ENCODE measurements at places on chromosomes 6 and 20.

DNA sequence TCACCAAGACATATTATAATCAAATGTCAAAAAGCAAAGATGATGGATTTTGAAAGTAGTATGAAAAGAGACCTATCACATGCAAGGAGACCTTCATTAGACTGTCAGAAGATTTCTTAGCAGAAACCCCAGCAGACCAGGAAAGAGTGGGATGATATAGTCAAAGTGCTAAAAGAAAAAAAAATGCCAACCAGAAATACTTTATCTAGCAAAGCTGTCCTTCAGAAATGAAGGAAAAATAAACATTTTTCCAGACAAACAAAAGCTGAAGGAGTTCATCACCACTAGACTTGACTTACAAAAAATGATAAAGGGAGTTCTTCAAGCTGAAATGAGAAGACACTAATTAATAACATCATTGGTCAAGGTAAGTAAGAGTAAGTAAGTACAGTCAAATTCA lies 251.2 kb upstream of the SASH1 start:
- no peak for DNase-seq

DNA sequence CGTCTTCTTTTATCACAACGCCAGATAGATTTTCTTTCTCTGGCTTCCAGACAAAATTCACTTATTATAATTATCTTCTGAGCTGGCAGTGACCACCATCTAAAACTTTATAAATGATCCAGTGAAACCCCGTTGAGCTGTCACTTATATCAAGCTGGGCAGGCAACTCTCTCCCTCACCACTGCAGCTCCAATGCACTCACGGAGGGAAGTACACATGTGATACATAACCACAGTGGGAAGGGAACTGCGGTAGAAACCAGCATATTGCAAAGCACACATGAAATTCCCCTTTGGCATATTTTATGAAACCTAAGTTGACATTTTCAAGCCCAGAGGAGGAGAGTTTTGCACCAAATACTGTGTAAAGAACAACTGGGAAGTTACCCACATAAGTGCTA lies 536.9 kb downstream of the HACE1 start:
- DNase-seq: no peak

GRCh38 chr6:29980511-29980910 lies 38.2 kb downstream of the HLA-A start:
- DNase-seq: no peak

DNA sequence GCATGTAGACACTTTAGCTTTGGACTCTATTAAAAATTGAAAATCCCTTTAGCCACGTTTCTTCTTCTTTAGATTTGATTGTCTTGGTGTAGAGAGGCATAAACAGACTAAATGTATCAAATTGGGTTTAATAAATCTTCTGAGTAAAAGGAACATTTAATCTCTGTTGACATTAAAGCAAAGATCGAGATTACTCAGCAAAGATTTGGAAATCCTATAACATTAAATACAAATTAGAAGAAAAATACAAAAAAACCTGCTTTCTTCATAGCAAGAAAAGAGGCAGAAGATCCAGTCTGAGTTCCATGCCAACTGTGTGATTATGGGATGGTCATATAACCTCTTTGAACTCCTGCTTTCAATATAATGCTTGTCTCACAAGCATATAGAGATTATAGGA lies 172.3 kb downstream of the GJA1 start:
- DNase-seq: no peak

- DNase-seq: no peak
Measured at GRCh38 chr6:158539413-158539812, 20.5 kb upstream of the TMEM181 start.

- no peak for DNase-seq
Measured at GRCh38 chr6:1912731-1913130, 303.0 kb downstream of the FOXC1 start.

DNA sequence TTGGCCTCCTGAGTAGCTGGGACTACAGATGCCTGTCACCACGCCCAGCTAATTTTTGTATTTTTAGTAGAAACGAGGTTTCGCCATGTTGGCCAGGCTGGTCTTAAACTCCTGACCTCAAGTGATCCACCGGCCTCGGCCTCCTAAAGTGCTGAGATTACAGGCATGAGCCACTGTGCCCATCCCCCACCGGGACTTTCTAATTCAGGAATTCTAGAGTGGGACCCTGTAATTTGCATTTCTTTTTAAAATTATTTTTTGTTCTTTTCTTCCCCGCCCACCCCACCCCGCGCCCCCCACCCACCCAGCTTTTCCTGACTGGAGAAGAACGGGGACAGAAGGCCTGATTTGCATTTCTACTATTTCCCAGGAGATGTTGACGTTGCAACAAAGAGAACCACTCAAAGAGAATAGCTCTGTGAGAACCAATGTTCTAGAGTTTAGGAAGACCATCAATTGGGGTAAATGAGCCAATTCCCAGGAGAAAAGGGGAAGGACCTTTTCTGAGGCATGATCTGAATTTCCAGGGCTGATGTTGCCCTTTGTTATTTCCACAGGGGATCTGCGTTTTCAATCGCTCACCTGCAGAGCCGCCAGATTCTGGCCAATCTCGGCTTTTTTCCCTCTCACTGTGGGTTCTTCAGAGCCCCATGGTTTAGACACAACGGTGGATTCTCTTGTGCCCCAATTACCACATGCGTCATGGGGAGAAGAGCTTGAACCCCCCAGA lies 33.2 kb upstream of the TFAP2C start:
- no peak for DNase-seq

DNA sequence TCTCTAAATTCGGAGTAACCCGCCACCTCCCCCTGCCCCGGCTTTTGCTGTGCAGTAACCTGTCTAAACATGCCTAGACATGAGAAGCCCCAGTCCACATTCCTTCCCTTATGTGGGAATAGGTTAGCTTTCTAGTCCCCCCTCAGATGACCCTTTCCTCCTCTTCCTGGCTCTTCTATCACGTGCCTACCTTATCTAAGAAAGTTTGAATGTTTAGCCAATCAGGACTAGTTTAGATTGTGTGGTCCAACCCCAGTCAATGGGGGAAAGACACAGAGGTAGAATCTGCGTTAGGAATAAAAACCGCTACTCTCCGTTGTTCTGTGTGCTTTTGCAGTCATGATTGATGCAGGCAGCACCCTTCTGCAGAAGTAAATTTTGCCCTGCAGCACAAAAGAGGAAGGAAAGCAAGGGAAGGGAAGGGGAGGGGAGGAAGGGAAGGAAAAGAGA lies 69.0 kb upstream of the CD93 start:
- DNase-seq: no peak

DNA sequence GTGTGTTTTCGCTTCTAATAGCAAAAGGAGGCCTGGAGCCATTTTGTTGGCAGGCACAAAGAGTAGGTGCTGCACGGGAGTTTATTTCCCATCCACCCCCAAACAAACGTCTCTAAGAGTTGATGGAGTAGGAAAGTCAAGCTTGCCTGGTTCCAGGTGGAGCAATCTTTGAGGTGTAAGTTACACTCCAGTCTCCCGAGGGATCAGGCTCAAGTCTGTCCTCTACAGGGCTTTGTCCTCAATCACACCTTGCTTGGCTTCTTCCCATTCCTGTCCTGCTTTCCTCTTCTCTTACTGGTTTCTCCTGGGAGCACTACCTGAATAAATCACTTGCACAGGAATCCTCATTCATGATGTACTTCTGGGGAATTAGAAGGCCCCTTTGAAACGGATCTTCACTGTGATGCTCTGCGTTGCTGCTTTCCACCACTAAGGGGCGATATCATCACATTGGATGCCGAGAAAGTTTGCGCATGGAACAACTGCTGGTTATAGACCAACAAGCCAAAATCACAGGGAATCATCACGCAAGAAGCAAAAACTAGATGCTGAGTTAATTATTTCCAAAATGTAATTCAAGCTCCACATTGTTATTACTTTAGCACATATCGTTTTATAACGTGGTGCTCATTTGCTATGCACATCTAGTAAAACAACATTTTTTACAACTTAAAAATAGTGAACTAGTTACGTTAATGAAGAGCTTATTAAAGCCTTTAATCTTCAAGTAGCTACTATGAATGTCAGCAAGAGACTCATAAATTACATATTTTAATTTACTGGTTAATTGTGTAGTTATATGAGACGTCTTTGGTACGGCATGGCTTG lies 156.8 kb downstream of the DNAH8 start:
- DNase-seq: no peak

DNA sequence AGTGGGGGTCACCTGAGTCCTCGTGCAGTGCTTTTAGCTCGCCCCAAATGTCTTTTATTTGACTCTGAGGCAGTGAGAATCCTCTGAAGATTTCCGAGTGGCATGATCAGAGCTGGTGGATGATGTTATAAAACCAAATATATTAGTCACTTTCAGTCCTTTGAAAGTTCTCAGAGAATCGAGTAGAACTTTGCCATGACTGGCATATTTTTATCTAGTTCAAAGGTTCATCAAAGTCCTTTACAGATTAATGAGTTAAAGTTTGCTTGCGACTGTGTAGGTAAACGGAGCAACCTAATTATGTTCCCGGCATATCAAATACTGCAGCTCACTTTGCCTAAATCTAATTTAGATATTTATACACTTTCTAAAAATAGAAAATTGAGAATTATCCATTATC lies 498.5 kb upstream of the NOX3 start:
- no peak for DNase-seq

GRCh38 chr20:4119854-4120209 lies 104.5 kb upstream of the RNF24 start:
- DNase-seq: no peak

DNA sequence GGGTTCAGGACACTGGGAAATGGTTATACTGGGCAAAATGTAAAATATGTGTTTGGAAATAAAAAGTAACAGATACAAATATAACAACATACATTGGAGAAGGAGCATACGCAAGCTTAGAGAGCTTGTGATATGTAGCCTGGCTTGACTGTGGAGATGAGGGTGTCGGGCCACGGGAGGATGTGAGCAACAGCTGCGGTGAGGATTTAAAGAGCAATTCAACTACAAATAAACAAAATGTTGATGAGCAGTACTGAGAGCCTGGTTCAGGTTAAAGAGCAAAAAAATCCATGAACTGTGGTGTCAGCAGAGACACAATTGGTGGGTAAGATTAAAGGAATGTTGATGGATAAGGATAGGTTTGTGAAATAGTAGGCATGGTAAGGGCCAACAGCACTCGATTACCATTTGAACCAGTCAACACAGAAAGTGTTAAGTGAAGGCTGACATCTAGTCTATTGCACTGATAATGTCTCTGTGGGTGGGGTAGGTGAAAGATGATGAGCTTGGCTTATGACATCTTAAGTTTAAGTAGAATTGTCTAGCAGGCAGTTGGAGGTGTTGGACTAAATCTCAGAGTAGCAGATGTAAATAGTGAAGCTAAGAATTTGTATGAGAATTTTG lies 723.2 kb downstream of the EPM2A start:
- DNase-seq: no peak

DNA sequence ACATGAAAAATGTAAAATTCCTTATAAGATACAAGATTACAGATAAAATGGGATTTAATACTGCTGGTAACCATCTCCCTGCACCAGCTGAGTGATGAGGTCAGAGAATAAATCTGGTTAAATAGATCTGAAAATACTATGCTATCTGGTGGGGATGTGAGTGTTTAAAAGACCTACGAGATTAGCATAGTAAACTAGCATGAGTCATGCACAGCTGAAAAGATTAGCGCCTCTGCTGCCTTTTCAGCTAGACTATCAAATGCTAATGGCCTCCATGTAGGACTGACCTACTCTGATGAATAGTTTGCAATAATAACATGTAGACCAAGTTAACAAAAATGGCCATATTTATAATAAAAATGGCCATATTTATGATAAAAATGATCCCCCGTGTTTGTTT lies 553.3 kb downstream of the C6orf118 start:
- DNase-seq: no peak

GRCh38 chr6:128208078-128208477 lies 307.2 kb upstream of the THEMIS start:
- DNase-seq: no peak

- no peak for DNase-seq
Measured at GRCh38 chr6:137692806-137693205, 174.3 kb upstream of the TNFAIP3 start.

DNA sequence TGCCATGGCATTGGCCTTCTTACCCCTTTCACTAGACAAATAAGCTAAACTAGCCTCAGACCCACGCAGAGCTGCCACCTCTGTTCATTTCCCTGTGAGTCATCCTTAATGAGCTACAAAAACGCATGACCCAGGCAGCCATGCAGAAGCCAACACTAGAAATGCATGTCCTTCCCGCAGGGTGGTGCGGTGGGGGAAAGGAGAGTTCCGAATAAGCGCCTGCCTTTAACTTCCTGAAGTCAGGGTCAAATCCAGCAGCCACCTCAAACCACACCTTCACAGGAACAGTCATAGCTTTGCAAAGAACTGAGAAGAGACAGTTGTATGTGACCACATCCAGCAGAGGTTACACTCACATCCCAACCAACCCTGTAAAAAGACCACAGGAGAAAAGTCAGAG lies 40.4 kb downstream of the IRF4 start:
- no peak for DNase-seq

DNA sequence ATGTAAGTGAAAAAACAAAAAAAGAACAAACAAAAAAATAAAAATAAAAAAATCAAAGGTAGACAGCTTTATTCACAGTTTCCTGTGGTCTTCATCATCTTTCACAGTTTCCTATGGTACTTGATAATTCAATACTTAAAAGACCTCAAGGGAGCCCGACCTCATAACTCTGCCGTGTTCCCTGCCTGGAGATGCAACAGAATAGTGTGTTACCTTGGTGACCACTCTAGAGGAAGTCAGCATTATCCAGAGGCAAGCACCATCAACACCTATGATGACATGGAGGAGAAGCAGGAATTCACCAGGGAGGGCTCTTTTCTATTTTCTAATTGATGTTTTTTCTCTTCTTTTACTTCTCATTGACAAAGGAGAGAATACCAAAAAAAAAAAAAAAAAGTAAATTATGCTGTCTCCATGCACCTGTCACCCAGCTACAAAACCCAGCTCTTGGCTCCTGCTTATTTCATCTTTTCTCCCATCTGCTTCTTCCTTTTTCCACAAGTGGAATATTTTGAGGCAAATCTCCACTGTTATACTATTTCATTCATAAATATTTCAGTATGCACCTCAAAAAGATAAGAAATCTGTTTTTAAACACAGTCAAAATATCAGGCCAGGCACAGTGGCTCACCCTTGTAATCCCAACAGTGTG lies 95.8 kb upstream of the STXBP5 start:
- DNase-seq: no peak

Data from esophagus squamous epithelium (tissue), 5 donors.